ENCODE measurements at places on chromosomes 5 and 9. TPM values are rescaled to one million over a fixed set of nuclear protein-coding genes. Genes with fewer than 3 reads are reported as not detected.

DNA sequence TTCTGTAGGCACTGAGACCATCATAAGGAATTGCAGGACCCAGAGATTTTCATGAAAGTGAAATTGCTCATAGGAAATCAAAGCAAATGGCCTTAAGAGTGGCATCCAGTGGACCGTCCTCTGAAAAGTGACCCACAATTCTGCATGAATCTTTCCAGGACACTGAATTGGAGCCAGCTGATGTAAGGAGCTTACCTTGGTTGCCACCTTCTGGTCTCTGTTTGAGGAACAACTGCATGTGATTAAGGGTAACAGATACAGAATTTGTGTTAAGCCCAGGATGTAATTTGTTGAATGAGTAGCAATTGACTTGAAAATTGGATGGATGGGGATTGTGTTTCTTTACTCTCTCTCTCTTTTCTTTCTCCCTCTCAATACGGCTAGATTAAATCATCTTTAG lies 49.9 kb upstream of the GAS1 start:
- DNase-seq, result no peak

DNA sequence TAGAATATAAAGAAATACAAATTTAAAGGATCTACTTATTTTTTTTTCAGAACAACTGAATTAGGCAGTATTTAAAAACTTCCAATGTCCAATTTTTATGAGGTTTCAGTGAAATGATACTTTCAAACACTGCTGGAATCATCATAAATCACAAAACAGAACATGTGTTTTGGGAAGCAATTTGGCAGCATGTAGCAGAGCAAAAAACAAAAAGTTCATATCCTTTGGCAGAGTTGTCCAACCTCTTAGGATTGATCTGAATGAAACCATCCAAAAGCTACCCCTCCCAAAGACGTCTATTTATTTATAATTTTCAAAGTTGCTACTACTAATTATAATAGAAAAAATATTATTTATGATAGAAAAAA lies 192.4 kb upstream of the PUM3 start:
- no peak for DNase-seq

IL4 gene
- total RNA-seq, result not detected

- no peak for DNase-seq
Measured at GRCh38 chr9:136190237-136190601, 14.7 kb downstream of the LHX3 start.

DNA sequence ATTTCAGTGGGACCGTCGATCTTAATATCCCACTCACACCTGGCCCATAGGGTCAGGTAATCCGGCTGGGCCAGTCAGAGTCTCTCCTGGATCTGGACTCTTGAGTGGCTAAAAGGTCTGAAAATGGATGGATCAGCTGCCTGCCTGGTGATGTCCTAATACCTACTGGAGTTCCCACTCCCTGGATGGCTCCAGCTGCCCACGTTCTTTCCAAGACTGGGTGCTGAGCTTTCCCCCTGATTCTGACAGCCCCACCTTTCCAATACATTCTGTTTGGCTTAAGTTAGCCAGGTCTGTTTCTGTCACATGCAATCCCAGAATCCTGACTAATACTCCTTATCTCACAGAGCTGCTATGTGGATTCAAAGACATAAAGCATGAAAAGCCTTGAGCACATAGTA lies 10.2 kb downstream of the SH3PXD2B start:
- DNase-seq, result no peak

FAM163B gene
- not detected for total RNA-seq

DNA sequence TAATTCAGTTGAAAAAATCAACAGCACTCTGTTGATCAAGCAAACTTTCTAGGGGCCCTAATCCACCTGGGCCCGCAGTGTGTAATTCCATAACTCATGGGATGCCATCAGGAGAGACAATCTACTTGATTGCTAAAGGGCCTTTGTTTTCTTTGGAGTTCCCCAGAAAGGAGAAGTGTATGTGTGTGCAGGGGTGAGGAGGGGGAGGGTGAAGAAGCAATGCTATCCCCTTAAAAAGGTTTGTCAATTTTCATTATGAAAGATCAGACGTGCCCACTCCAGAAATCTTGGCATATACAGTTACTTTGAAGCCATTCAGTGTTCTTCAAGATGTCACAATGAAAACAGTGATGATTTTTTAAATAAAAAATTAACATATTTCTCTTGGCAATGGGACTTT lies 6.2 kb downstream of the PARP8 start:
- no peak for DNase-seq
